ENCODE measurements at places on chromosomes 5 and 9. TPM values are rescaled to one million over a fixed set of nuclear protein-coding genes. Genes with fewer than 3 reads are reported as not detected.

DNA sequence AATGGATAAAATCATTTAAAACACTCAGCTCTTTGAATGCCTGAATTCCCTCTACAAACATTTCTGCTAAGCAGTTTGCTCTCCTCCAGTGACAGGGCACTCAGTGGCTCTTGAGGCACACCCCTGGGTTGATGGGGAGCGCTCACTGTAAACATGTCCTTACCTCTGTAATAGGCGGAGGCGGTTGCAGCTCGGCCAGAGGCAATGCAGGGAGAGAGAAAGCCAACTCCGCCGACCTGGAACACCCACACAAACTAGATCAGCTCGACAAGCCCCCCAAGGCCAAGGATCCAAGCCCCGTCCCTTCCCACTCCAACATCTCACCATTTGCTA, 329 bp downstream of the CDC23 start:
- no peak for DNase-seq

GRCh38 chr9:95580812-95581761, 64.3 kb upstream of the PTCH1 start:
- no peak for DNase-seq

GRCh38 chr9:136086951-136087740, 7.9 kb downstream of the NACC2 start:
- DNase-seq, result no peak

DNA sequence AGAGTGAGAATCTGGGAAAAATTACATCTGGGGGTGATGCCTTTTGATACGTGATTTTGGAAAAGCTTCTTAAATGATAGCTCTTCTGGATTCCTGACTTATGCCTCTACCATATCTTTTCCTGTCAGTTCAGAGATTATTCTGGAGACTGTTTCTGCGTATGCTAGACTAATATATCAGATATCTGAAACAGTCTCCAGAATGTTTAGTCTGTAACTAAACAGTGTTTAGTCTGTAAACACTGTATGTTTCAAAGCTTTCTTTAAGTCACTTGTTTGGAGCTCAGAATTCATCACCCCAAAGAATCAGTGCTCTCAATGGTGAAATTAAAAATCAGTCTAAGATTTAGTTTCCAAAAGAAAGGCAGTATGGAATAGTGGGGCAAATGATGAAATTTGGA, 19.7 kb downstream of the C9orf85 start:
- DNase-seq, result no peak

GRCh38 chr5:73962801-73963425, 336.9 kb downstream of the ARHGEF28 start:
- DNase-seq, result no peak

DNA sequence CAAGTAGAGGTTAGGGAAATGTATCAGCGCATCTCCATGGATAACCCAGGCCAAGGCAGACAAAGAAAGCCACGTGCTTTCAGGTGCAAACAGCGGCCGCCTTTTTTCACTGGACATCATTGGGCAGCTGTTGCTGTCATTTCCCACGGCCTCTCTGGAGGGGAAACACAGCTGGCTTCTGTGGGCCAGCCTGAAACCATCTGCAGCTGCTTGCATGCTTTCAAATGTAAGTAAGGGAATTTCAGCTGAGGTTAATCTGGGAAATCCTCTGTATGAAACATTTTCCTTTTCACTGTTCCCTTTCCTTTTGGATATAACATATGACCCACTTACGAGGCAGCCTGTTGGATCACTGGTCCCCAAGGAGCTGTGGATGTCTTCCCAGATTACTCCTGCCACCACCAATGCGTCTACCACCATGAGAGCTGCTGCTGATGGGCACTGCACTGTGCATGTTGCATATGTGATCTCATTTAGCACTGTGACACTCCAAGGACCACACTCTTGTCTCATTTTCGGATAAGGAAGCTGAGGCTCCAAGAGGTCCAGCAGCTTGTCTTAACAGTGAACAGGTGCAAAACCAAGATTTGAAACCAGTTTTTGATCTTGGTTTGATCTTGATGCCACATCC, 106.3 kb downstream of the C9orf152 start:
- no peak for DNase-seq

- DNase-seq, result peak; percentile 10
Measured at GRCh38 chr5:38948501-38948900, 102.7 kb downstream of the OSMR start.

GRCh38 chr5:34682926-34683623, 26.9 kb downstream of the RAI14 start:
- no peak for DNase-seq

DNA sequence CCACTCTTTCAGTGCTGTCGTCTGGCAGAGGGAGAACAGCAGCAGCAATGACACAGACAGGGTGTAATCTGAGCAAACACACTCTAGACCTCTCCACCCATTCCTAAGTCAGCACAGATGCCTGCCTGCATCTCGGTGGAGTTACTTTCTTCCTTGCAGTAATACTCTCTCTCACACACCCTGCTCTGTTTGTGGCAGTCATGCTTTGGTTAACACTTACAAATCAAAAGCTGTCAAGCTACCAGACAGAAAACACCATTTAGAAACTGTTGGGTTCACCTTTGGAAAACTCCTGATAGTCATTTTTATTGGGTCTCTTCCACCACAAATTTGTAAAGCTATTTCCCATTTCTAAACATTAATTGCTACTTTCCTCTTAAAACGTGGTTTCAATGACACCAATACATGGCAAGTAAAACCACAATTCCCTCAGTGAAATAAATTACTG, 27.3 kb downstream of the LHFPL2 start:
- DNase-seq, result no peak

GRCh38 chr9:84366683-84367082, 26.1 kb upstream of the SLC28A3 start:
- DNase-seq, result no peak

DNA sequence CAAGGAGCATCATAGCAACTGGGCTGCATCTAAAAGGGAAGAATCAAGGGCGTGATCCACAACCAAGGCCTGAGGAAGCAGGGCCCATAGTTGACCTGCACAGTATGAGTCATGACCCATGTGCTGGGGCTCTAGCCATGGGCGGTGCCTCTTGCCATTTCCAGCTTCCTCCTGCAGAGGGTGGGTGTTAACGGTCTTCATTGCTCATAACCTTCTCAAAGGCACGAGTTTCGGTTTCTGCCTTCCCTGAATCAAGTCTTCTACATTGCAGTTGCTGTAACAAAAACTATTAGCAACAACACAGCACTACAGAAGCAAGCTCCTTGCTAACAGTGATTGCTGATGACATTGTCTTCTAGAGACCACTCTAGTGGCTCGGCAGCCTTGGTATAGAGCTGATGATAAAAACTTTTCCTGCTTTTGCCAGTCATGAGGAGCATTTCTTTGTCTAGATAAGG, 66.9 kb downstream of the CTSL start:
- peak; percentile 18 for DNase-seq

DNA sequence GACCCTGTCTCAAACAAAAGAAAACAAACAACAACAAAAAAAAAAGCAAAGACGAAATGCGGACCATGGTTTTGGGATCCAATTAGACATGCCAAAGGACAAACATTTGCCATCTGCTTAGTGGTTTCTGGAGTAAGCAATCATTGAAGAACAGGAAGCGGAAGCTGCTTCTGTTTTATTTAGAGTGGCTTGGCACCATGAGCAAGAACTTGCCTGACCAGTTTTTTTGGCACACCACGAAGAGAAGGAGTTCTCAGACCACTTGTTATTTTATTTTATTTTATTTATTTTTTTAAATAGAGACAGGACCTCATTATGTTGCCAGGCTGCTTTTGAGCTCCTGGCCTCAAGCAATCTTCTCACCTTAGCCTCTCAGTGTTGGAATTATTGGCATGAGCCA, 17.0 kb downstream of the BTF3 start:
- DNase-seq, result no peak

GRCh38 chr5:152676196-152676595, 271.1 kb upstream of the NMUR2 start:
- DNase-seq, result no peak

DNA sequence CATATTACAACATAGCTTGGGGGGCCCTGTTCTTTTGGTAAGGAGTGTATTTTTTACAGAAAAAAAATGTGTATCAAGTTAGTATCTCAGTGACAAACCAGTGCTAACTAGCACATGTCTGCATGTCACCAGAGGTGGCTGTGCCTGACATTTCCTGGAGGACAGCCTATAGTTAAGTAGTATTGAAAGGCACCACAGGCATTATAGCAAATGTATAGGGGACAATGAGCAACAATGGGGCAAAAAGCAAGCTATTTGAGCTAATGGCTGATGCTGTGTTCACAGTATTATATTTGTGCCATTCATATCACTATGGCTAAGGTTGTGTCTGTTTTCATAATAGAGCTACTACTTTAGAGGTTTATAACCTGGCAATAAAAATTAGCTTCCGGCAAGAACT, 1644.0 kb downstream of the MAT2B start:
- no peak for DNase-seq

GRCh38 chr5:82068723-82069122, 96.9 kb downstream of the ATG10 start:
- DNase-seq, result no peak

GRCh38 chr9:111598733-111599091, 735 bp downstream of the PTGR1 start:
- DNase-seq, result no peak

DNA sequence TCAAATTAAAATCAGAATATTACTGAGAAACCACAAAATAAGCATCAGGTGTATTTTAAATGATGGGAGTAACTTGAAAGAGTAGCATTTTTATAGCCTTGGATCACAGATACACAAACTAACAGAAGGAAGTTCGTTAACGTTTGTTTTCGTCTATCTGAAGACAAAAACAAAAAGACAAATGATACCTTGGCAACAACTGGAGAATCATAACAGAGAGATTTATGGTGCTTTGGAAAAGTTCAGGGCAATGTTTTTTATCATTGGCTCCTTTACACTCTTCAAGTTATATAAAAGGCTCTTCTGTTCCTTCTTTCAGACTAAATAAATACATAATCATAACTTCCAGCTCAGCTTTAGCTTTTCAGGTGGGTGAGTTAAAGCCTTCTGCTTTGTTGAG, 128.1 kb upstream of the VLDLR start:
- DNase-seq, result no peak

The YTHDC2 gene
- polyA plus RNA-seq, result 10.7 TPM

The DENND1A gene
- 16.2 TPM for polyA plus RNA-seq

The DPYSL3 gene
- 139 TPM for polyA plus RNA-seq

The PKD2L2 gene
- not detected for polyA plus RNA-seq

The MAMDC2 gene
- polyA plus RNA-seq, result 10.4 TPM

The GARIN3 gene
- not detected for polyA plus RNA-seq

The SLC45A2 gene
- not detected for polyA plus RNA-seq

The LIX1 gene
- polyA plus RNA-seq, result not detected
